CD14-positive monocyte (primary cell): ENCODE measurements at places on chromosomes 13 and 19.
A peak's percentile ranks its signal among the peaks of the same experiment; 100 is the strongest.

GRCh38 chr13:103895835-103896531 lies 829.8 kb upstream of the SLC10A2 start:
- no peak for DNase-seq

DNA sequence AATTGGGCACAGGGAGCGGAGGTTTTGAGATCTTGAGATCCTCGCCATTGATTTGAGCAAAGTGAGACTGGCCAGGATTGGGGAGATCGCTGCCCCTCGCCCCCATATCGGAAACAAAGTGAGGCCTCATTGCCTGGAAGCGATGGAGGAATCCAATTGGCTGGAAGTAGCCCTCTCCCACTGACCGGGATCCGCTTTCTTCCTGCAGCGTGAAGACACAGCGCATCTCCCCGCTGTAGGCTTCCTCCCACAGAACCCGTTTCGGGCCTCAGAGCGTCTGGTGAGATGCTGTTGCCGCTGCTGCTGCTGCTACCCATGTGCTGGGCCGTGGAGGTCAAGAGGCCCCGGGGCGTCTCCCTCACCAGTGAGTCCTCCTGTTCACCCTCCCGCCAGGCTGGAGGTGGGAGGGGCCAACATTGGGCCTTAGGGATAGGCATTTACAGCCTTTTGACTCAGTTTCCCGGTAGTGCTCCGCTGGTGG lies 438 bp downstream of the PRKCSH start:
- DNase-seq: no peak

DNA sequence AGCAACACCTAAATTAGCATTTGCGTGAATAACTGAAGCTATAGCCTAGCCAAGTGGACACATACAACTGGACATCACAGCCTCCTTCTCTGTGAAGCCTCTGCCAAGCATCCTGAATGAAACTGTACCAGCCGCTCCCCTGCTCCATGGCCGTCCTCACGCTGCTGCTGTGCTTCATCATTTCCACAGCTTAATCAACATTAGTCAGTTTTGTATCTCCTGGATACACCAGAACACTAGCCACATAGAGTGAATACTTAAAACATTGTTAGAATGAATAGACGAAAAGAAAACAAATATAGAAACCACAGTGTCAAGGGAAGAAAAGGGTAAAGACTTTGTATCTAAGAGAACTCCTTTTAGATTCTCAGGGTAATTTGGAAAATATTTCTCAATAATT lies 1526.9 kb downstream of the EFNB2 start:
- DNase-seq: no peak

GRCh38 chr19:32041681-32042292 lies 303.6 kb upstream of the ZNF507 start:
- no peak for DNase-seq

- no peak for DNase-seq
These were observed 1.3 kb downstream of the MED4 start for GRCh38 chr13:48093588-48093987.

GRCh38 chr13:33355201-33355895 lies 69.8 kb upstream of the STARD13 start:
- peak; percentile 79 for DNase-seq

DNA sequence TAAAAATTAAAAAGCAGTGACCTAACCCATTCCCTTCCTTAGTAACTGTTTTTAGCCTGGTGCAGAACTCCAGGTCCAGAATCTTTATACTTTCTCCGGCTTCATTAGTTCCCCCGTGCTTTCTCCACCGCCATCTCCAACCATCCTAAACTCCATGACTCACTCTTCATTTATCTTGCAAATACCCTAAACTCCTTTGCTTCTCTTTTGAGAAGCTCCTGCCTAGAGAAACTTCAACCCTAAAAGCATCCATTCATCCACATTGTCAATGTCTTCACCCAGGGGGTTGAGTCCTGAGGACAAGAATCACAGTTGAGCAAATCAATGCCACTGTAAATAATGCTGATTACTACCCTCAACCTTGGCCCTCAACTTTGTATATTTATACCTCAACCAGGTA lies 17.1 kb upstream of the GARRE1 start:
- no peak for DNase-seq

- no peak for DNase-seq
These were observed 3.5 kb downstream of the ANGPTL4 start for GRCh38 chr19:8367327-8368001.

- DNase-seq: no peak
These were observed 184.6 kb downstream of the GPC6 start for GRCh38 chr13:93411186-93411680.

- DNase-seq: peak; percentile 56
These were observed 11.9 kb downstream of the LTBP4 start for GRCh38 chr19:40612831-40613689.

DNA sequence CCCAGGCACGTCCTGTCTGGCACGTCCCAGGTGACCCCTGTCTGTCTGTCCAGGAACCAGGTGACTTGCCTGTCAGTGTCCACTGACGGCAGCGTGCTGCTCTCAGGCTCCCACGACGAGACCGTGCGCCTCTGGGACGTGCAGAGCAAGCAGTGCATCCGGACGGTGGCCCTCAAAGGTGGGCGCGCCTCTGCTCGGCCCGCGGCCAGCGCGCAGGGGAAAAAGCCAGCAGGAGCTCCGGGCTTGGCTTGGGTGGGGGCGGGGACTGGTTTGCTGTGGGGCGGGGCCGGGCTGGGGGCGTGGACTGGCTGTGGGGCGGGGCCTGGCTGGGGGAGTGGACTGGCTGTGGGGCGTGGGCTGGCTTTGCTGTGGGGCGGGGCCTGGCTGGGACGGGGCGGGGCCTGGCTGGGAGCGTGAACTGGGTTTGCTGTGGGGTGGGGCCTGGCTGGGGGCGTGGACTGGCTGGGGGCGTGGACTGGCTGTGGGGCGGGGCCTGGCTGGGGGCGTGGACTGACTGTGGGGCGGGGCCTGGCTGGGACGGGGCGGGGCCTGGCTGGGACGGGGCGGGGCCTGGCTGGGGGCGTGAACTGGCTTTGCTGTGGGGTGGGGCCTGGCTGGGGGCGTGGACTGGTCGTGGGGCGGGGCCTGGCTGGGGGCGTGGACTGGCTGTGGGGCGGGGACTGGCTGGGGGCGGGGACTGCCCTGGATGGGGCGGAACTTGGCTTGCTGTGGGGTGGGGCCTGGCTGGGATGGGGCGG lies 7.2 kb downstream of the WDR18 start:
- peak; percentile 61 for DNase-seq

GRCh38 chr19:35991731-35992450 lies 3.1 kb upstream of the SDHAF1 start:
- no peak for DNase-seq

DNA sequence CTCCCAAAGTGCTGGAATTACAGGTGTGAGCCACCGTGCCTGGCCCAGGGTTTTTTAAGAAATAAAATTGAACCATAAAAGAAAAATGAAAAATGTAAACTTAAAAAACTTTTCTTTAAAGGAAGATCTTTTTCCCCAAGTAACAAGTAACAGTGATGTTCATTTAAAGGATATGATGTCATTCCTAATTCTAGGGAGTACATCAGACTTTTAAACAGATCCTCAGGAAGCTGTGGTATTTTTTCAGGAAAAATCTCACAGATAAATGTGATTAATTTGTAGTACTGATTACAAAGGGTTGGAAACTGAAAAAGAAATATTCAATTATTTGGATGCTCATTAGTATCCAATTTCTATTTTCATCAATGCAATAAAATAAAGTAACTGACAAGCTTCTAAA lies 14.6 kb upstream of the EEF1AKMT1 start:
- DNase-seq: no peak

- no peak for DNase-seq
These were observed 65.9 kb upstream of the ZNF599 start for GRCh38 chr19:34838753-34839431.

- DNase-seq: peak; percentile 70
These were observed 126.9 kb downstream of the SIPA1L3 start for GRCh38 chr19:38033658-38034491.

DNA sequence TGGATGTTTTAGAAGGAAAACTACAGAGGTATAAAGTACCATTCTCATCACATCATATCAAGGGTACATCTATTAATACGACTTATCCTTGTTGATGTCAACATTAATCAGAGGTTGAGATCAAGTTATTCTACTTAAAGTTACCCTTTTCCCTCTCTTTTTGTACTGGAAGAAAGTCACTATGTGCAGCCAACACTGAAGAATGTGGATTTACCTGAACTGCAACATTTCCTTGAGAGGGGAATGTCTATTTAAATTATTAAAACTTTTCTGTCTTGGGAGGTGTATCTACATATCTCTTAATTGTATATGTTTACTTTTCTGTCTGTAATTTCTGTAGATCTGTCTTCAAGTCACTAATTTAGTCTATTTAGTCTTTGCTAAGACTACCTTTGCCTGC lies 2.5 kb upstream of the FBXL3 start:
- no peak for DNase-seq

- DNase-seq: no peak
These were observed 400.5 kb upstream of the PCDH9 start for GRCh38 chr13:67630640-67631039.

GRCh38 chr19:39385629-39386411 lies 5.1 kb downstream of the PAF1 start:
- DNase-seq: no peak

DNA sequence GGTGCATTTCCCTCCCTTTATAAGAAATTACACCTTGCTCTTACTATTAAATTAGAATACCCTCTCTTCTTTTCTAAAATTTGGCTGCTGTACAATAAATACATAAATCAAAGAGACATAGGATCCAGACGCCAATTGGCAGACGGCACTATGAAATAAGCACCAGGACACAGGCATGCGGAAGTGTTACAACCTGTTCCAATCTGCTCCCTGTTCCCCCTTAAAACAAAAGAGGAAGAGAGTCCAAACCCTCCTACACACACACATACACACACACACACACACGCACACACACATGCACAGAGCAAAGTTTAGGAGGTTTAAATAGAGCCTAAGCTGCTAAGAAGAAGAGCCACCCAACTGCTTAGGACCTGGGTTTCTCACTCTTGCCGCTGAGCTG lies 75.6 kb upstream of the ZNF507 start:
- DNase-seq: no peak

DNA sequence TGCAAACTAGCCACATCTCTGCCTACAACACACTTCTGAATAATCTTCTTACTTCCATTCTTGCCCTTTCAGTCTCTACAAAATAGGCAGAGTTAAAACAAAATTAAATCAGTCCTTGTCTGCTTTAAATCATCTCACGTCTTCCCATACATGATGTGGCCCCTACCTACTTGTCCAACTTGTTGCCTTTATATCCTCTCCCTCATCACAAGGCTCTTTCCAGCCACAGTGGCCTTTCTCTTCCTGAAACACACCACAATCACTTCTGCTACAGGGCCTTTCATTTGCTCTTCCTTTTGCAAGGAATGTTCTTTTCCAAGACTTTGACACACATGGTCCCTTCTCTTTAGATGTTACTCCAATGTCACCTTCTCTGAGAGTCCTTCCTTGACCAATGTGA lies 1.7 kb downstream of the RBM26 start:
- no peak for DNase-seq
